ENCODE measurements at places on chromosomes 2 and 18.

GRCh38 chr2:59236723-59237122, 995.6 kb upstream of the FANCL start:
- DNase-seq: peak; percentile 3

- DNase-seq: no peak
These were observed 39.0 kb upstream of the LYPD6B start for GRCh38 chr2:148999451-148999921.

- no peak for DNase-seq
These were observed 179.9 kb upstream of the FN1 start for GRCh38 chr2:215615803-215616174.

DNA sequence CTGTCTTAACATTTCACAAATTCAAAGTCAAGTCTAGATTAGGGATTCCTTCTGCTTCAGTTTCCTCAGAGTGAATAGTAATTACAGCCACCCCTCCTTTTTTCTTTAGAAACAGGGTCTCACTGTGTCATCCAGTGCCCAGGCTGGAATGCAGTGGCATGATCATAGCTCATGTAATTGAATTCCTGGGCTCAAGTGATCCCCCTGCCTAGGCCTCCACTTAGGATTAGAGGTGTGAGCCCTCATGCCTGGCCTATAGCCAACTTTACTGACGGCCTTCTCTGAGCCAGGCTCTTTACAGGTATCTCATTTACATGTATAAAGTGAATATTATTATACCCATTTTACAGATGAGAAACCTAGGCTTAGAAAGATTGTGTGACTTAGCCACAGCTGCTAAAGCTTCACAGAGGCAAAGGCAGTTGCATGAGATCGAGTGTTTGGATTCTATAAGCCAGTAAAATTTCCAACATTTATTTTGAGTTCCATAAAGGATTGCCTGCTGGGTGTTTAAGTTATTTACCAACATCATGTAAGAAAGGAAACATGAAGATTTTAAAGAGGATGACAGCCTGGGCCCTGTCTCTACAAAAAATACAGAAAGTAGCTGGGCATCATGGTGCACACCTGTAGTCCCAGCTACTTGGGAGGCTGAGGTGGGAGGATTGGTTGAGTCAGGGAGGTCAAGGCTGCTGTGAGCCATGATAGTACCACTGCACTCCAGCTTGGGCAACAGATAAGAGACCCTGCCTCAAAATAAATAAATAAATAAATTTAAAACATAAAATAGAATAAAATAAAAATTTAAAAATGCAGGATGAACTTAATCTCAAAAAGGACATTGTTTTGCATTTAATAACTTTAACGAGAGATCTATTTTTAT, 1.8 kb downstream of the ENOSF1 start:
- DNase-seq: no peak

GRCh38 chr2:27572998-27573429, 9.8 kb upstream of the ZNF512 start:
- DNase-seq: no peak

GRCh38 chr2:215750763-215751162, 262.6 kb downstream of the MREG start:
- DNase-seq: no peak

DNA sequence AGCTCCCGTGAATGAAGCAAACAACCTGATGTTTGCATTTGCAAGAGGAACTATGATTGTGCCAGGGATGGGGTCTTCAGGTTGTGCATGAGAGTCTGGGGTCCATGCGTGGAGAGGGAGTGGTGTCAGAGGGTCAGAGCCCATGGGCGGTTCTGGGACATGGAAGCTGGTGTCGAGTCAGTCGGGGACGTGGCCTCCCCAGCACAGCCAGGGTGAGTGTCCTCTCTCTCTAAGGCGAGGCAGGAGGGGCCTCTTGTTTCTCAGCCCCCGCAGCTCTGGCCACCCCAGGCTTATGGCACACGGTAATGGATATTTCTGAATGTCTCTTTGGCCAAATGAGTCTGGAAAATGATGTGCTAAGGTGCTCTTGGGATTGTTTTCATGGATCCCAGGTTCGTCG, 118.6 kb downstream of the RTP5 start:
- no peak for DNase-seq

- DNase-seq: no peak
These were observed 145.5 kb downstream of the MAP4K4 start for GRCh38 chr2:101843048-101843447.

- DNase-seq: no peak
These were observed 212.3 kb downstream of the CYP26B1 start for GRCh38 chr2:71935262-71935848.

- DNase-seq: no peak
These were observed 206.6 kb downstream of the NCK2 start for GRCh38 chr2:105951384-105951694.

DNA sequence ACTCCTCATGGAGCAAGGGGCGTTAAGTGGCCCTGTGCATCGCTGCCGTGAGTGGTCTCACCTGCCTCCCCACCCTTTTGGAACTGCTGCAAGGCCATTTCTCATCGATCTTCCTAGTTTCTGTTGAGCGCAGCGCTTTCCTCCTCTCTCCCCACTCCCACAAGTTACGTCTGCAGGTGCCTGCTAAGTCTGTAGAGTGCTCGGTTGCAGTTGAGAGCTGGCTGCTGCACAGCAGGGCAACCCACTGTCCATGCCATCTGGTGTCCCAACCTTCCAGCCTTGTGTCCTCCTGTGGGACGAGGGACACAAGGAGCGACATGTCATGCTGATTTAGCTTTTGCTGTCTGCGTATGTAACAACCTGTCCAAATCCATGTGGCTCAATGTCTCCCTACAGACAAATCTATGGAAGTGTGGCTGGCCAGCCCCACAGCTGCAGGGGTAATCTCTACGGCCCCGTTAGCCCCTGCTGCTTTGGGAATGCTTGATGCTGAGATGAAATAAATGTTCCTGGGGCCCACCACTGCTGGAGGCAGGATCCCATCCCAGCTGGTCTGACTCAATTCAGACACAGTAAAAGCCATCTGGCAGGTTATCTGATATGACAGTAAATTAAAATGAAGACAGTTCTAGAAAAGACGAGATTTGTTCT, 68.1 kb upstream of the TCF7L1 start:
- no peak for DNase-seq
